ENCODE measurements at places on chromosomes 1 and 21.

- no peak for DNase-seq
These were observed 2.5 kb upstream of the CD160 start for GRCh38 chr1:145716641-145717345.

- DNase-seq: peak; percentile 47
These were observed 11.8 kb downstream of the RCAN1 start for GRCh38 chr21:34603002-34603709.

DNA sequence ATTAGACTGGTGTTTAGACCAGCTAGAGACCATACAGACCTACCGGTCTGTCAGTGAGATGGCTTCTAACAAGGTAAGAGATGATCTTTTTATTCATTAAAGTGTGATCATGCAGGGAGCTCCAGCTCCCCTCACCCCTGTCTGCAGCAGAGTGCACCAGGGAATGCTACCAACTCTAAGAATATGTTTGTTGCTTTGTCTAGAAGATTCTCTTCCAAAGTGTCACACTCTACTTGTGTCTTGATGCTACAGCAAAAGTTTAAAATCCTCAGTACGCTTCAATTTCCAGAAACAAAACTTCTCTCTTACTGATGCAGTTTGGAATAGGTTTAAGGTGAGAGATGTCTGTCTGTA, 201.4 kb upstream of the SGIP1 start:
- DNase-seq: peak; percentile 53

DNA sequence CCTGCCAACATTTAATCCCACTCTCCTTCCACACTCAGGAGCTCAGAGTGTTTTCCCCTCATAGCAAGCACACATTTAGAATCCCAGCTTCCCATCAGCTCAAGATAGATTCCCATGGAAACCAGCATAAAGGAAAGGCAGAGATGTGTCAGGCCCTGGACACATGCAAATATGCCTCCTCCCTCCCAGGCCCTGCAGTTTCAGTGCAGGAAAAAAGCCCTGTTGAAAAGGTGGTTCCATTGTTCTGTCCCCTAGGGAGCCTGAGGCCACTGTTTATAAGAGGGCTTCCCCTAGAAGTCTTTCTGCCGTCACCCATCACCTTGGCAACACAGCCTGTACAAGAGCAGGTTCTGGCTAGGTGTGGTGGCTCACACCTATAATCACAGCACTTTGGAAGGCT, 3.6 kb downstream of the CACNA1S start:
- DNase-seq: no peak

DNA sequence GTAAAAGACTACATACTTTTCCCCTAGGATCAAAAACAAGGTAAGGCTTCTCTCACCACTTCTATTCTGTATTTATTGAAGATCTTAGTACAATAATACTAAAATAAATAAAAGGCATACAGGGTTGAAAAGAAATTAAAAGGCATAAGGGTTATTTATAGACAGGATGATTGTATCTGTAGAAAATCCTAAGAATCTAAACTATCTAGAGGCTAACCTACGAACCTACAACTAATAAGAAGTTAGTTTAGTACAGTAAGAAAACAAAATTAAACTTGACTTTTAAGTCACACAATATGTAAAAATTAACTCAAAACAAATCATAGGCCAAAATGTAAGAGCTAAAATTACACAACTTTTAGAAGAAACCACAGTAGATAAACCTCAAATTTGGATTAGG, 50.4 kb upstream of the ADAM30 start:
- no peak for DNase-seq

GRCh38 chr1:9013819-9014218, 12.4 kb downstream of the SLC2A7 start:
- no peak for DNase-seq

DNA sequence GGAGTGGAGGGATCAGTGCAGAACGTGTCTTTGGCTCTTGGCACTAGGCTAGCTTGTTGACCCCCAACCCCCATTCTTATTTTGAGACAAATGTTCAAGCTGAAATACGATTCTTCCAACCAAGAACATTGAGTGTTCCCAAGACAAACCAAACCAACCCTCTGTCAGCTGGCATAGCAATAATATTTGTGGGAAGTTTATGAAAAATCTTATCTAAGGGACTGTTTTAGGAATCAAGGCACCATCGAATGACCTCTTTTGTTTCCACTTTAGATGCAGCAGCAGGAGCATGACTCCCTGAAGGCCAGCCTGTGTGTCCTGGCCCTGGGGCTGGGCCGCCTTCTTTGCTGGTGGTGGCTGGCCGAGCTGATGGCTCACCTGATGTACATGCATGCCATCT, 89.2 kb downstream of the HHAT start:
- no peak for DNase-seq

GRCh38 chr1:94305704-94306103, 68.3 kb upstream of the ARHGAP29 start:
- no peak for DNase-seq

GRCh38 chr1:95171270-95172245, 54.4 kb downstream of the TLCD4 start:
- DNase-seq: no peak

DNA sequence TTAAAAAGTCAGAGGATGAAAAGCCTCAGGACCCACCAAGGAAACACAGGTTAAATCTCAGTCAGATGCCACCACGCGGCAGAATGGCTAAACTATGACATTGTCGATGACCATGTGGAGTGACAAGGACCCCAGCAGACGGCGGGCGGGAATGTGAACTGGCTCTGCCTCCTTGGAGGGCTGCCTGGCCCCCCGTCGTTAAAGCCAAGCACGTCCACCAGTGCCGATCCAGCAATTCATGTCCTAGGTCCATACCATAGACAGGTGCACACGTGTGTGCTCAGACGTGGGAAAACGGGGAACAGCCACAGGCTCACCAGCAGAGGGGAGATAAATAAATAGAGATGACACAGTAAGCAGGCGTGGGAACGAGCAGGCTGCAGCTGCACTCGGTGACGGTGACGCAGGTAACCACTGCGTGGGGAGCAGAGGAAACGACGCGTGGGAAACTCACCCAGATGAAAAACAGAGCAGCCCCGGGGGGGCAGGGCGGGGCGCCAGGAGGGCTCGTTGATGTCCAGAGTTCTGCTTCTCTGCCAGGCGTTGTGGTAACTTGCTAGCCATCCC, 28.3 kb upstream of the PCBP3 start:
- DNase-seq: peak; percentile 84

DNA sequence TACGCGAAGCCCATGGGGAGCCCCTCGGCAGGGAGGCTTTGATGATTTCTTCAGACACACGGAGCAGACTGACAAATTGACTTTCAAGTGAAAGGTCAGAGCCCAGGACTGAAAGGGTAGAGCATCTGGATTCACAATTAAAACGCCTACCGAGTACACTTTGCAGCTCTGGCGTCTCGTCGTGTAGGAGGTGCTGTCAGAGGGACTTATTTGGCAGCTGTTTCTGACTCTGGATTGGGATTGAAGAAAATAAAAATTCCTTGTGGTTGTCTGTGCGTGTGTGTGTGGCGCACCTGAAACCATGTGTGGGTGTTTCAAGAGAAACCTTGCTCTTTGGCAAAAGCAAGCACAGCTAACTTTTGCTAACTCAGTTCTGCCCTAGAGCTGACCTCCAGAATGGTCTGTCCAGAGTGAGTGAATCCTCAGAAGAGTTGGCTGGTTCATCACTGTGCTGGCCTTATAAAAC, 348.7 kb downstream of the HLX start:
- no peak for DNase-seq

- DNase-seq: no peak
These were observed 1.6 kb upstream of the SHC1 start for GRCh38 chr1:154972213-154972516.

- no peak for DNase-seq
These were observed 82.5 kb downstream of the DESI2 start for GRCh38 chr1:244735404-244735803.

DNA sequence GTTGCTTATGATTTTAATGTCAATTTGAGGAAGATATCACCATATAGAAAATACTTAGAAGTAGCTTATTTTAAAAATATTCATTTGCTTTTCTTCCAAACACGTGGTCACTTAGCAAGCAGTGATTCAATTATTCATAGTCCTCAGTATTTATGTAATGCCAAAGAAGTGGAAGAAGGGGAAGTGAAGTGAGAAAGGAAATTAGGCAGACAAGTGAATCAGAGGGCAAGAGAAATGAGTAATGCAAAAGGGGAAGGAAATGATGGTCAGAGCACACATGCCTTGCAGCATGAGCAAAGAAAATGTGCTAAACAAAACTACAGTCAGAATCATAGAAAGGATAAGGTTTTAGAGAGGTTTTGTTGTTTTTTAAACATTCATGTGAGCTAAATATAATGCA, 31.8 kb downstream of the SDCCAG8 start:
- DNase-seq: peak; percentile 48

- DNase-seq: no peak
These were observed 25.9 kb upstream of the MFSD2A start for GRCh38 chr1:39928809-39929587.

GRCh38 chr1:3978990-3979325, 78.9 kb upstream of the C1orf174 start:
- no peak for DNase-seq

DNA sequence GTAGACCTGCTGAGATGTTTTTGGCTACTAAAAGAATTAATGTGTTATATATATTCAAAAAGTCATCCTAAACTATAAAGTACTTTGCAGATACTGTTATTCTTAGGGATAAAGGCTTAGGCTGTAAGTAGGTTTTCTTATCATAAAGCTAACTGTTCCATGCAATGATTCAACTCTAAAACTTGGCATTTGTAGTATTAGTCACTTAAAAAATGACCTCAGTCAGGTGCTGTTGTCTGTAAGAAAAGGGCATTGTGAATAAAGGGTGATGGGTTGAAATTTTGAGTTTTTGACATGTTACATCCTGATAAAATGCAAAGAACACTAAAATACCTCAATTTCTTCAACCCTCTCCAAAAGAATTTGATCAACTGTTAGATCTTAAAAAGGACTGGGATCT, 32.9 kb downstream of the ADCY10 start:
- DNase-seq: no peak

DNA sequence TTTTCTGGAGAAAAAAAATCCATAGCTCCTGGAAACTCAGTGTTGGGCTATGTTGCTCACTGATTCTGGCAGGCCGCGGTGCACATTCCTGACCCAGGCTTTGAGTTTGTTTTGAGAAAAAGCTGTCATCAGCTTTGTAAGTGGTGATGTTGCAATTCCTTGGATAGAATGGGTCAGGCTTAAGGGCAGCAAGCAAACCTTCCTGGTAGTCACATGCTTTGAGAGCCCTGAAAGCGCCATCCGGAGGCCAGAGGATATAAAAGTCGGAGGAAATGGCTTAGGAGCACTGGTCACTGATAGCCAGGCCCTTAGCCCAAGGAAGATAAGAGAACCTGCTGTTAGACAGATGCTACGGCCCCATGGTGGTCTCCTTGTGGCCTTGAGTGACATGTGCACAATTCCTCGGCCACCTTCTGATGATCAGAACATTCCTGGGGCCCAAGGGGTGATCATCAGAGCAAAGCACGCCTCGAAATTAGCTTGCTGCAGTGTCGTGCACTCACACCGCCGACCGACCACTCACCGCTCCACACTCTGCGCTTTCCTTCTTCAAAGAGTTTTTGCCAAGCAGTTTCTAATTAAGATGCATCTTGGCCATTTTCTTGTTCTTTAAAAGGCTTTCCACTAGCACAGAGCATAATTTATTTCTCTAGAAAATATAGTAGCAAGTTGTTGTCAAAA, 78.6 kb downstream of the MAN1C1 start:
- DNase-seq: no peak

DNA sequence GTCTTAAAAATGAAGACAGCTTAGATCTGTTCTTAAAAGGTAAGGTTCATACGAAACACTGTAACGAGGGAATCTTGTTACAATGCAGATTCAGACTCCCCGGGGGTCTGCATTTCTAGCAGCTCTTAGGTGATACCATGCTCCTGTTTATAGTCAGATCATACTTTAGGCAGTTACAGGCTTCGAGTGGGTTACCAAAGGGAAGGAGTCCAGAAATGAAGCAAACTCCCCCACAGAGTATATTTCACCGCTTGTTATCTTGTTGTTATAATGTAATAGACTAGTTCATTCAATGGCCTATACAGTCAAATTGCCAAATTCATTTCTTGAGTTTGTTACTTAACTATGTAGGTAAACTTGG, 601.1 kb downstream of the USP25 start:
- DNase-seq: no peak

GRCh38 chr1:25083481-25084345, 148.6 kb downstream of the SYF2 start:
- DNase-seq: no peak

DNA sequence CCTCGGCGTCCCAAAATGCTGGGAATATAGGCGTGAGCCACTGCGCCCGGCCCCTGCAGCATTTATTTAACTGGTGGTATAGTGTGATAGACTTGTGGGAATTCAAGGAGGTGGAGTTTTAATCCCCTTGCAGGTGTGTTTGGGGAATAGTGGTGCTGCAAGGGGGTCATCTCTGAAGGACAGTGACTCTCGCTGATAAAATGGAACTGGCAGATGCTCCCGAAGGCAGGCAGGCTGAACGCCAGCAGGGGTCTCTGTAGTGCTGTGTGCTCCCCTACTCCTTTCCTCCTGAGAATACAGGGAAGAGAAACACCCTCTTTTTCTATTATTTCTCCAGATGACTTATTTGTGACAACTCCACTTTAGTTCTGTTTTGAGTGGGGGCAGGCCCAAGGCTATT, 4.0 kb downstream of the OSCP1 start:
- DNase-seq: peak; percentile 45

- no peak for DNase-seq
These were observed 38.2 kb downstream of the KCNJ6 start for GRCh38 chr21:37877888-37878684.

GRCh38 chr1:165069829-165070228, 286.7 kb downstream of the LMX1A start:
- DNase-seq: no peak

DNA sequence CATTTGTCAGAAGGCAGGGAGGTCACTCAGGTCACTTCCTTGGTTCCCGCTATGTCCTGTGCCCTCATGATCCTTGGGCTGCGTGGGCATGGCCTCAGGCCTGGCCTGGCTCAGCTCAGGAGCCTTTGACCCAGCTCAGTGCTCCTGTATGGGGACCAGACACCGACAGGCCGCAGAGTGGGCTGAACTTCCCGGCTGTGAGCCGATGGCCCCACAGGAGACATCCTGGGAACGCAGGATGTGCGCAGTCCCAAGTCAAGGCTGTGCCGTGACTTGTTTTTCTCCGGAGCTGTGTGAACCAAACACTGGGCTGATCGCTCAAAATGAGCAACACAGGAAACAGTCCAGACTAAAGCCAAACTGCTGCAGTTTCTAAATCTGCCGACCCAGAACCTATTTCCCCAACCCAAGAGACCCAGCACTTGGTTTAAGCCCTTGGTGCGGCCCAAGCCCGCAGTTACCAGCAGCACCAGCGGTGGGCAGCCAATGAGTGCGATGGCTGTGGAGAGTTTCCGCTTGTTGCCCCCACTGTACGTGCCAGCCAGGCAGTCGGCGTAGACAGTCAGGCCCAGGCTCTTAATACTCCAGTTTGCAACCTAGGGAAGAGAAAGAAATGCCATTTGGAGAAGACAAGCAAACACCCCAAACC, 92.3 kb upstream of the GCLM start:
- no peak for DNase-seq

- DNase-seq: no peak
These were observed 68.3 kb upstream of the TARDBP start for GRCh38 chr1:10943991-10944730.
